ENCODE measurements at places on chromosomes 1 and 21. TPM values are rescaled to one million over a fixed set of nuclear protein-coding genes. Genes with fewer than 3 reads are reported as not detected.

The LRRN2 gene
- 5.6 TPM for total RNA-seq

The GBP4 gene
- 3.9 TPM for total RNA-seq

The TMEM51 gene
- total RNA-seq = 27.4 TPM

The SYT11 gene
- total RNA-seq = 4.2 TPM

The TGFB2 gene
- total RNA-seq = 2.5 TPM

DNA sequence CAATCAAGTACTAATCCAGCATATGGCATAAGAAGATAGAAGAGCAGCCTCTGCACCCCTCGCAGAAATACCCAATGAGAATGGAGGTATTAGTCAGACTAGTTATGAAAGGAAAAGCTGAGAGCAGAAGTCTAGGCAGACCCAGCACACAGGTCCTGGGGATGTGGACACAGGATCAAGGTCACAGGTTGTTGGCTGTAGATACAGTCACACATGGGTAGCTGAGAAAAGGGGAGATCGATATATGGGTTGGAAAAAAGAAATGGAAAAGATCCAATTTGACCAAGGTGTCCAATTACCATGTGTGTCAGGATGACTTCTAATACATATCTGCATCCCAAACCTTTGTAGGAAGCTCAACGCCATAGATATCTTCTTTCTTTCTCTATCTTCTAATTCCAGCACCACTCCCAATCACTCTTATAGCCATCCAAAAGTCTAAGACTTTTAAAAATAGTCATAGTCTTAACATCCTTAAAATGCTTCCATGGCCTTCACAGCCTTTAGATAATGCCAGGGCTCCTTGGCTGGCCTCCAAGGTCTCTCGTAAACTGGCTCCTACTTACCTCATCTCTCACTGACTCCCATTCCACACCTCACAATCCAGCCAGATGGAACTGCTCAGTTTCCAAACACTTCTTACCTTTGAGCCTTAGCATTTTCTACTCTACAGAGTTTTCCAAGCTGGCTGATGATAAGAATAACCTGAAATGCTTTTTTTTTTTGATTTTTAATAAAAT, 8.3 kb upstream of the ZC3H11B start:
- no peak for DNase-seq

DNA sequence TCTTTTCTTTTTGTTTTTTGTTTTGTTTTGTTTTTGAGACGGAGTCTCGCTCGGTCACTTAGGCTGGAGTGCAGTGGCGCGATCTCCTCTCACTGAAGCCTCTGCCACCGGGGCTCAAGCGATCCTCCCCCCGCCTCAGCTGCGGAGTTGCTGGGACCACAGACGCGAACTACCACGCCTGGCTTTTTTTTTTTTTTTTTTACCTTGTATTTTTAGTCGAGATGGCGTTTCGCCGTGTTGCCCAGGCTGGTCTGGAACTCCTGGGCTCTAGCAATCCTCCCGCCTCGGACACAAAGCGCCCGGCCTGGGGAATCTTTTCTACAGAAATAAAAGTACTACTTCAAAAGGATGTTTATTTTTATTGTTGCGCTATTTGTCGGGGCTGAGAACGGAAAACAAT, 1.1 kb upstream of the SETDB1 start:
- peak; percentile 17 for DNase-seq

GRCh38 chr1:150808846-150809245, 786 bp upstream of the CTSK start:
- DNase-seq = no peak

DNA sequence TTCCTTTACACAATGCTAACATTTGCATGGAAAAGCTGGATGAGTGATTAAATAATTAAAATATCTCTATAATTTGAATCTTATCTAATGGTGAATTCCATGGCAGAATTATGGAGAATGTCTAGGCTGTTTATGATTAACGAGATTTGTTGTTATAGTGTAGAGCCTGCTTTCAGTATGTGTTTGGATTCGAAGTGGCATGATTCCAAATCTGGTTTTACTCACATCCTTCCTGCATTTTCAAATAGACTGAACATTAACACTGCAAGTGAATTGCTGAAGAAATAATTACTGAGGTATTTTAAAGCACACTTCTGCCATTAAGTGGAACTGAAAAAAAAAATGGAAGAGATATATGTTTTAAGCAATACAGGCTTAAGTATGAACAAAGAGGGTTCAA, 5.1 kb upstream of the NEK7 start:
- no peak for DNase-seq

GRCh38 chr1:167117225-167117624, 23.4 kb downstream of the STYXL2 start:
- no peak for DNase-seq

DNA sequence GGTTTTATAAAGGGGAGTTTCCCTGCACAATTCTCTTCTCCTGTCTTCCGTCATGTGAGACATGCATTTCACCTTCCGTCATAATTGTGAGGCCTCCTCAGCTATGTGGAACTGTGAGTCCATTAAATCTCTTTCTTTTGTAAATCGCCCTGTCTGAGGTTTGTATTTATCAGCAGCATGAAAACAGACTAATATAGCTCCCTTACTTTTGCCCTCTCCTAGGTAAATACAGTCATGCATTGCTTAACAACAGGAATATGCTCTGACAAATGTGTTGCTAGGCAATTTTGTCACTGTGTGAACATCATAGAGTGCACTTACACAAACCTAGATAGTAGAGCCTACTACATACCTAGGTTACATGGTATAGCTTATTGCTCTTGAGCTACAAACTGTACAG, 616.8 kb downstream of the RWDD3 start:
- DNase-seq = no peak

DNA sequence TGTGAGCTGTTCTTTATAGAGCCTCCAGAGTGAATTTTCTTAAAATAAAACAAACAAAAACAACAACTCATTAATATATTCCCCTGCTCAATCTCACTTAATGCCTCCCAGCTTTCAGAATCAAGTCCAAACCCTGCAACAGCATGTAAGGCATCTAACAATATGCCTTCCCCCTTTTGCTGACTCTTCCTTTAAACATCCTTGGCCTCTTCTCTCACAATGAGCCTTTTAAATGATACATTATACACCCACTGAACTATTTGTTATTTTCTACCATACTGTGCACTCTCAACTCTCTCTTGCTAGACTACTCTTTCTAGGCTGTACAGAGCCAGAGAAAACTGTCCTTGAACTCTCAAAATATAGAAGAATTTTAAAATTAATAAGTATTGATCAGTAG, 115.2 kb upstream of the SNX7 start:
- DNase-seq = no peak

GRCh38 chr1:208821939-208822338, 577.8 kb upstream of the PLXNA2 start:
- no peak for DNase-seq

- no peak for DNase-seq
These were observed 139.8 kb downstream of the NCAM2 start for GRCh38 chr21:21137986-21138385.

DNA sequence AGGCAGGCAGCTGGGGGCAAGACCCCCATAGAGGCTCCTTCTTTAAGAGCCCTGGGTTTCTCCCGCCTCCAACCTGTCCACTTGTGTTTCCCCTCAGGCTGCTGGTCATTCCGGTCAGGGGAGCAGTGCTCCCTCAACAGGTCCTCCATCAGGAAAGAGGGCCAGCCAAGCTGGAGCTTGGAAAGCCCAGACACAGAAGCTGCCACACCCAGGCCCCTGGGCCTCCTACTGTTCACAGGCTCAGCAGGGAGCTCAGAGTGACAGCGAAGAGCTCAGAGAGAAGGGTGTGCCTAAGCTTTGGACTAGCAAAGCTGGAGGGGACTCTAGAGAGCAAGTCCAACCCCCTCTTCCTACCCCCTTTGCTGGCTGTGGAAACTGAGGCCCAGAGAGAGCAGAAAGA, 10.3 kb upstream of the CDCP2 start:
- DNase-seq = peak; percentile 67

DNA sequence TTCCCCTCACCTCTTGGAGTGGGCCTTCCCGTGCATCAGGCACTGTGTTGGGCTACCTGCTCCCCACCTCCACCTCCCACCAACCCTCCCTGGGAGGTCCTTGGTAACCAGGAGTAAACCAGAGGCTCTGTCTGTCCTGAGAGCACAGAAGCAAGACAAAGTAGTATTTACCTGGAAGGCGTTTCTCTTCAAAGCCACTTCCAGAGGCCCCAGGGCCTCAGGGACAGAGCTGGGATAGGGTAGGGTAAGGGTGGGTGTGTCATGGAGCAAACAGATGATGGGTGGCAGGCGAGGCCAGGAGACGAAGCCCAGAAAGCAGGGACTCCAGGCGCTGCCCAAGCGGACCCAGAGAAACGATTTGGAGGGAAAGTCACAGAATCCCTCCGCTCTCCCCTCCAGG, 77.2 kb upstream of the TARDBP start:
- DNase-seq = peak; percentile 40

DNA sequence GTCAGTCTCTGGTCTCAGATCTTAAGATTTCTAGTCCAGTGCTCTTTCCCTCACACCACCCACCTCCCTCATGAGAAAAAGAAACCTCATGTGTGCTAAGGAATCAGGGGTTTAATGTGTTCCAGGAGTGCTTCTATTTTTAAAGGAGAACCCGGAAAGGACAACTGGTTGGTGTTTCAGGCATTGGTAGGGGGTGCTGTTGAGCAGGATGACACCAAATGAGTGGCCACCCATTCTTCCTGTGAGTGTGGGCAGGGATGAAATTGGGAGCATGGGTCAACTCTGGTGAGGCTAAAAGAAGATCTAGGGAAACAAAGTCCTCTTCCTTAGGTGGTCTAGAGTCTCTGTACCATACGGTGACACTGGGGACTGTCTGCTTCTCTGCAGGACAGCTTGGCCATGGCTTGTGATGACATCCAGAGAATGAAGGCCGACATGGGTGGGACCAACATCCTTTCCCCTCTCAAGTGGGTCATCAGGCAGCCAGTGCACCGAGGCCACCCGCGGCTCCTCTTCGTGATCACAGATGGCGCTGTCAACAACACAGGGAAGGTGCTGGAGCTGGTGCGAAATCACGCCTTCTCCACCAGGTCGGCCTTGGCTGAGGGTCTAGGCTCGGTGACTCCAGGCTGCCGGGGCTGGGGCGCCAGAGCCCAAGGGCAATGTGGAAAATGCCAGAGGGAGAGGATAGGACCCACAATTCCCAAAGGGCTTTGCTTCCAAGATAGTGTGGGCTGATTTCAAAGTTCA, 39.3 kb downstream of the VWA5B1 start:
- DNase-seq = no peak

GRCh38 chr1:218546314-218546713, 201.2 kb downstream of the TGFB2 start:
- DNase-seq = no peak

DNA sequence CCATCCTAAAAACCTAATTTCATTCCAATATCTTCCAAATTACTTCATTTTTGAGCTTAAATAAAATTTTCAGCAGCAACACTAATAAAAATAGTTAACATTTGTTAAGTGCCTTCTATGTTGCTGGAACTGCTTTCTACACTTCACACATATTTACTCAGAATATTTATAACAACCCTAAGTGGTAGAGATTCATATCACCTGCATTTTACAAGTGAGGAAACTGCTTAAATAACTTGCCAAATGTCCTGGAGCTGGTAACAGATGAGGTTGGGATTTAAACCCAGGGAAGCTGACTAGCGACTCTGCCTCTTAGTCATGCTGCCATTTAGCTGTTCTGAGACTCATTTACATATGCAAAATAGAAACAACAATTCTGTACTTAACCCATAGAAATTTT, 86.1 kb upstream of the PBX1 start:
- DNase-seq = no peak

GRCh38 chr1:242178924-242179708, 180.2 kb upstream of the MAP1LC3C start:
- DNase-seq = no peak

DNA sequence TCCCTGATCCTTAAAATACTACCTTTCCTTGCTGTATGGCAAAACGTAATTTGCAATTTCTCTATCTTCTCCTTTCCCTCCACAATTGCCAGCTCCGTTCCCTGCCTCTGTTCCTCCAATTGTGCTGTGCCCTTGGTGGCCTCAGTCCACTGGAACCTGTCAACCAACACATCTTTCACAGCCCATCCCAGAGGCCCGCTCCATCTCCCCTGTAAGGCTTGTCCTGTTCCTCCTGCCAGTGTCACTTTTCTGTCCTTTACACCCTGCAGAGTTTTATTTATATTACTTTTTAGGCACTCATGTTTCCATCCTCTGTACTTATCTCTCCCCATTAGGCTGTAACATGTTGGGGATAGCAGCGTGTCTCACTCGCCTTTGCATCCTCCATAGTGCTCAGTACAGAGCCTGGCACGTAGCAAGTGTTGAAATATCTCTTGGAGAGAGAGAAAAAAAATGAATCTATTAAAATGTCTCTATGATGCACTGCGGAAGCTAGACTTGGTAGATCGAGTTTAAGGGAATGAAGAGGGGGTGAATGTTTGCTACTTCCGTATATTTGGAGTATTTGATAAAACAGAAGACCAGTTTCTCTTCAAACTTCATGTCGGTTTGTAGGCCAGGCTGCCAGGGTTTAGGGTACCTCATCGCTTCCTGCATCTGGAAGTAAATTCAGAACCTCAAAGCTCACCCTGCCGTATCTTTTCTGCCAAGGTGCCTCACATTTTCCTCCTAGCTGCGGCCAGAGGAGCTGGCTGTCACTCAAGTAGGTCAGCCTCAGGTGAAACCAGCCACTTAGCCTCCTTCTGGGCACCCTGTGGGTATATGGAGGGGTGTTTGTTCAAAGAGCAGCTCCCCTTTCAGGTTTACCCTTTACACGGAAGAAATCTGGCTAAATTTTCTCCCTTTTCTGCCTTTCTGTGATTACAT, 303.8 kb downstream of the TM2D1 start:
- no peak for DNase-seq

- no peak for DNase-seq
These were observed 3.6 kb downstream of the EFNA1 start for GRCh38 chr1:155131285-155131684.

- no peak for DNase-seq
These were observed 480 bp downstream of the DPYD start for GRCh38 chr1:97920276-97920831.

DNA sequence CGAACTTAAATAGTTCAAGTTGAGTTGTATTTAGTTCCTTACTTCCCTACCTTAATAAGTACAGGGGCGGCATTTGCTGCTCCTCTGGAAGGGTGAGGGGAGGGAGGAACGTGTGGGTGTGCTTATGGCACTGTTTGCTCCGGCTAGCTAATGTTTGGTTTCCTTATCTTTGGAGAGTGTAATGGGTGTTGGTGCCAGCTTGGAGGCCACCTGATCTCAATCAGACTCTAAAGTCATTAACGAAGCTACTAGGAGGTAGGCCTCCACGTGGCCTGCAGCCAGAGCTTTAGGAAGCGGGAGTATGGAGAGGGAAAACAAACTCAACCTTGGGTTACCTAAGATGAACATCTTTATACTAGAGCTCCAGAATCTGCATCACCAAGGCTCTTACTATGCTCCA, 43.0 kb upstream of the RAP1A start:
- peak; percentile 79 for DNase-seq

DNA sequence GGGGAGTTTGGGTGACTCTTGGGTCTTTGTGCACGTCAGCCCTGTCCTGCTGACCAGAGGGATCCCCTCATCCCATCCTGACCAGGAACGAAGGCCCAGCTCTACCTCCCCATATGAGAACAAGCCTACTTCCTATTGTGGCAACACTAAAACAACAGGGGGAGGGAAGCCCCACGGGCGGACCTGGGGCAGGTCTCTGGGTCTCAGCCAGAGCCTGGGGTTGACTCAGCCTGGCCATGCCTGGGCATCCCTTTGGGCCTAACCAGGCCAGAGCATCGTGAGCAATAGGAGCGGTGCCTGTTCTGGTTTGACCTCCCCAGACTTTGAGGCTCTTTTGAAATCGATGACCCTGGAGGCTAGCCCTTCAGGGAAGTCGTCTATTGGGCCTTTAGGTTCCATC, 16.8 kb downstream of the RPS6KA1 start:
- no peak for DNase-seq

- DNase-seq = no peak
These were observed 4.2 kb downstream of the C1orf159 start for GRCh38 chr1:1111516-1112236.
